Stimulated activated CD8-positive, alpha-beta memory T cell treated with anti-CD3 and anti-CD28 coated beads, Interleukin-15, amount 100 ng/mL, for 1 hour (primary cell): ENCODE measurements at places on chromosomes 2 and 18.
A peak's percentile ranks its signal among the peaks of the same experiment; 100 is the strongest.

DNA sequence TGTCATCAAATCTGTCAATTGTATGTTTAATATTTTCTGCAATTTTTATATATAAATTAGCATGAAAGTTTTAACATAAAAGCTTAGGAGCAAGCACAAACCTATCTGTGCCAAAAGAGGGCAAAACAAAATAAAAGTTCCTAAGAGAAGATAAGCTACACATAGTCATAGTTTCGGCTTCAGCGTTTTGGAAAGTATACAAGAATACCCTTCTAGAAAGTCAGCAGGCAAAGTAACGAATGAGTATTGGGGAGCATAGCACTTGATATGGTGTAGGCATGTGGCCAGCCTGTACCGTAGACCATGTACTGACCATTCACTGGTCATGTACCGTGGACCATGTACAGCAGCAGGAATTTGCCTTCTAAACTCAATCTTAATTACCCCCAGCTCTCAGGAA, 156.1 kb downstream of the TMEM247 start:
- no peak for DNase-seq

DNA sequence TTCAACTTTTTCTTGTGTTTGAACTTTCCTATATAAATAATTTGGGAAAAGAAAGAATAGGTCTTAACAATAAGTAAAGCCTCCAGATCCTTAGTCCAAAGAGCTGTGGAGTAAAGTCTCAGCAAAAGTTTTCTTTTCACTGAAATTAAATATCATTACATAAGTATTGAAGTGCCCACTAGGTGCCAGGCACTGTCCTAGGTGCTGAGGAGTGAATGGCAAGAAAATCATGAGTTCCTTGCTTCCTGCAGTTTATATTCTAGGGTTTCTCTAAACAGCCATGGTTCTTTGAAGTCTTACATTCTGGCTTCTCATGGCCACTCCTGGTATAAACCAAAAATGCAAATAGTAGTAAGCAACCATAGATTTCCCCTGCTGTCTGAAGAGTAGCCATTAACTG, 59.7 kb downstream of the SPP2 start:
- no peak for DNase-seq

DNA sequence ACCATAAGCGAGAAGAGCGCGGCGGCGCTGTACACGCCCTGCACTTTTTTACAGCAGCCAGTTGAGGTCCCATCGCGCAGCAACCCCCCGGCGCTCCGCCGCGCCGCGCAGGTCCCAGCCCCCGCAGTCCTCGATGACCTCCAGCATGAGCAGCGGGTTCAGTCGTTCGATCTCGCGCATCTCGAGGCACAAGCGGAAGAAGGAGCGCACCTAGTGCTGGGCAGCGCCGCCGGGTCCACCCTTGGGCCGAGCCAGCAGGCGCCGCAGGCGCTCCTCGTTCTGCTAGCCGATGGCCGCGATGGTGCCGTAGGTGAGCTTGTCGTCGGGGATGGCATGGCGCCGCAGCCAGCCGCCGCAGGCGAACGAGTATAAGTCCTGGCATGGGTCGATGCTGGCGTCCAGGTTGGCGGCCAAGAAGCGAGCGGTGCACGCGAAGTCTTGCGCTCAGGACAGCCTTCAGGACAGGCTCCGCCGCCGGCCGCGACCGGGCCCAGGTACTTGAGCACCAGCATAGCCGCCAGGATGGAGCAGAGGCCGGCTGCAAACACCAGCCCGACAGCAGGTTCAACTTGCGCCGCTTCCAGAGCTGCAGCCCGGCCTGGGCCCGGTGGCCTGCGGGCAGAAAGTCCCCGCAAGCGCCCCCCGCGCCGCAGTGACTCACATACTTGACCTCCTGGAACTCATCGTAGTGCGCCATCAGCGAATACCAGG, 8.3 kb downstream of the ALPP start:
- DNase-seq = no peak

GRCh38 chr2:170530284-170530745, 184.8 kb upstream of the SP5 start:
- no peak for DNase-seq

- no peak for DNase-seq
These were observed 245.5 kb upstream of the KCNJ3 start for GRCh38 chr2:154452906-154453493.

- DNase-seq = no peak
These were observed 3.3 kb downstream of the BAZ2B start for GRCh38 chr2:159613091-159613490.

DNA sequence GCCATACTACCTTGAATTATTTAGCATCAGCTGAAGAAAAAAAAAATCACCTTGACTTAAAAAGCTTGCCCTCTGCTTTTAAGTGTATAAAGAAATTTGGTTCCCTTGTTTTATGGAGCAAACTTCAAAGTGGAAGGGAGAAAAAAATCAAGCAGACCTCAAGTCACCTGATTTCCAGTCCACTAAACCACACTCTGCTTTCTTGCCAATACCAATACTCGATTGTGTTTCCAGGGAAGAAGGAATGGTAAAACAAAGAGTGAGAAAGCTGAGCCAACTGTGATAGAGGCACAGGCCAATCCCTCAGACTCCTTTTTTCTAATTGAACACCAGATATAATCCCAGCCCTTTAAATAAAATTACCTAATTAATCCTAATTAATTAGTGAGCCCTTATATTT, 587.3 kb downstream of the ARHGAP15 start:
- no peak for DNase-seq

- DNase-seq = no peak
These were observed 120.8 kb upstream of the FOSL2 start for GRCh38 chr2:28271919-28272250.

- DNase-seq = no peak
These were observed 816 bp downstream of the CDH2 start for GRCh38 chr18:28175930-28176697.

- no peak for DNase-seq
These were observed 123.5 kb downstream of the INHBB start for GRCh38 chr2:120469426-120469825.

DNA sequence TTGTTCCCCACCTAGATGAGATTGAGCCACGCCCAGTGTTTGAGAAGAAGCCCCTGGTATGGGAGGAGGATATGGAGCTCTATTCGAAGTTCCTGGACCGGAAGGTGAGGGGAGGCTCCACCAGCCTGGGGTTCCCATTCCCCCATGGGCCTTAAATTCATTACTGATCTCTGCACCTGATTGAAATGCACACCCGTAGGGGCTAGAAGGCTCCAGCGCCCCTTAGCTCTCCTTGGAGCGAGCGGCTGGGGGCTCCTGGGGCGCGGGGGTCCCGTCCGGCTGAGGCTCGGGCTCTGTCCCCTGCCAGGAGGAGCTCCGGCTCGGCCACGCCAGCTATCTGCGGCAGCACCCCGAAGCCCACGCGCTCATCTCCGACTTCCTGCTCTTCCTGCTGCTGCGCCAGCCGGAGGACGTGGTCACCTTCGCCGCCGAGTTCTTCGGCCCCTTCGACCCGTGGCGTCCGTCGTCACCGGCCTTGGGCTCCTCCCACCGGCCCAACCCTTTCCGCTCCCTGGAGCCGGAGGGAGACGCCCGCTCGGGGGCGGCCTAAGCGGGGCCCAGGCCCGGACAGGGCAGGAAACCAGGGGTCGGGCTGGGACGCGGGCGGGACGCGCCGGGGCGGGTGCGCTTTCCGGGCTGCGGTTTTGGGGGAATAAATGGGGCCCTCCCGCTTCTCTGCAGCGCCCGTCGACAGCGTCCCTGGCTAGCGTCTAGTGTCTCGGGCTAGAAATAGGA, 10.9 kb downstream of the CATIP start:
- DNase-seq = peak; percentile 32

- no peak for DNase-seq
These were observed 55.1 kb downstream of the AOX1 start for GRCh38 chr2:200640901-200641300.

DNA sequence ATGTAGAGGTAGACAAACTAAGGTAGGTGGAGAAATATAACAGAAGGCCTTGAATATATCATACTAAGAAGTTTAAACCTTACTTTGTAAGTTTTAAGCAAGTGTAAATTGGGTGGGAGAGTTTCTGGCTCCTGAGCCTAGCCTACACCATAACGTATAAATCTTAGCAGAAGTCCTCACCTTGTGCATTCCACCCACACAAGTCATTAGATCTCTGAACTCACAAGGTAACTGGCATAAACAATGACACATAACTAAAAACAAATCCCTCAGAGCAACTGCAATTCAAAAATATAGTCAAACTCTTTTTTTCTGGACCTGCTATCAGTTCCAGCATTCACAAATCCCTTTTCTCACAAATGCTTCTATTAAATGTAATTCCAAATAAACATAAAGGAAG, 9.4 kb downstream of the REV1 start:
- DNase-seq = no peak

DNA sequence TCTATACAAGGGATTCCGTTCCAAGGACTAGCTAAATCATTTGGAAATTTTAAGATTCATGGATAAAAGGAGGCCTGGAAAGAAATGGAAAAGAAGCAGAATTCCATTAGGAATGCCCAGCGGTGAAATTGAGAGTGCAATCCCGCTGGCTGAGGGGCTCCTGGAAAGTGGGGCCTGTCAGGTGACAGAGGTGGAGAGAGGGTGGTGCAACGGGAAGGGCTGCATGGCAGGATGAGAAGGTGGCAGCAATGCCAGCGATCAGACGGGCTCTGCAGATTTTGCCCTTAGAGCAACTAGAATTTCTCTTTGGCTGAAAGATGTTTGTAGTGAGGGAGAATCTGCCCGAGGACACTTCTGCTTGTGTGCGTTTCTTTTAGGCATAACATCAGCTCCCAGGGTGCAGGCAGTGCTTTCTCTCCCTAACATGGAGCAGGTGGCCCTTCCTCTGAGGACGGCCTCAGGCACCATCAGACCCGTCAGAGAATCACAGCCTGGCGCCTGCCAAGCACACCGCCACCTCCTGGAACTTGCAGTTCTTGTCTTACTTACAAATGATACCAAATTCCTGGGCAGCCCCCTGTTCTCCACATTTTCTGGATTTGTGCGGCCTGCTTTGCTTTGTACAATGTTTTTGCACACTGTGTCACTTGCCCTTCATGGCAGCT, 261.6 kb downstream of the NDUFA10 start:
- DNase-seq = no peak

GRCh38 chr18:12990123-12990475, 1.1 kb upstream of the CEP192 start:
- no peak for DNase-seq

DNA sequence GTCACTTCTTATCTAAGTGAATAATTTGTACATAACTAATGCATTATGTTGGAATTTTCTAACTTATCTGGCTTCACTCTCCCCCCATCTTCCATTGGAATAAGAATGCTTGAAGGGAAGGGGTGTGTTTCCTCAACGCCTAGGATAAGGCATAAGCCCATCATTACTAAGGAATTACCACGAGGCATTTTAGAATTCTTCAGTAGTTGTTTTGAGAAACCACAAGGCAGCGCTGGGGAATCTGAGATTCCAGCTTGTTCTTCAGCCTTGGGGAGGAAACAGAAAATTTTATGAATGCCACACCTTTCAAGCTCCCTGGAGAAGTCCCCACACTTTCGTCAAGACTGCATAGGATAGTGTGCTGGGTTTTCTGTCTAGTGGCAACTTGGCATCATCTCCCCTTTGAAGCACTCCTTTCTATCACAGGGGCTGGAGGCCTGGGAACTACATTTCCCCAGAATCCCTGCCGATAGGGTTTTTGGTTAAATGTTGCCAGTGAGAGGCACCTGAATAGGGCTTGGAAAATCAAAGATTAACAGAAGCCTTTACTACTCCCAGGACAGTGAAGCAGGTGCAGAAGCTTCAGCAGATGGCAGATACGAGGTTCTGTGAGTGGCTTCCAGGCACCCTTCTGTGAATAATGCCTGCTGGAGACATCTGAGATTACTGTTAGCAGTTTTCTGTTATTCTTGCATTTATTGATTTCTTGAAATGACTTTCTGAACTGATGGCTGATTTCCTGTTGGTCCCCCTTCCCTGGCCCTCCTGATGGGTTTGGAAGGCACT, 192.7 kb upstream of the REV1 start:
- DNase-seq = no peak

DNA sequence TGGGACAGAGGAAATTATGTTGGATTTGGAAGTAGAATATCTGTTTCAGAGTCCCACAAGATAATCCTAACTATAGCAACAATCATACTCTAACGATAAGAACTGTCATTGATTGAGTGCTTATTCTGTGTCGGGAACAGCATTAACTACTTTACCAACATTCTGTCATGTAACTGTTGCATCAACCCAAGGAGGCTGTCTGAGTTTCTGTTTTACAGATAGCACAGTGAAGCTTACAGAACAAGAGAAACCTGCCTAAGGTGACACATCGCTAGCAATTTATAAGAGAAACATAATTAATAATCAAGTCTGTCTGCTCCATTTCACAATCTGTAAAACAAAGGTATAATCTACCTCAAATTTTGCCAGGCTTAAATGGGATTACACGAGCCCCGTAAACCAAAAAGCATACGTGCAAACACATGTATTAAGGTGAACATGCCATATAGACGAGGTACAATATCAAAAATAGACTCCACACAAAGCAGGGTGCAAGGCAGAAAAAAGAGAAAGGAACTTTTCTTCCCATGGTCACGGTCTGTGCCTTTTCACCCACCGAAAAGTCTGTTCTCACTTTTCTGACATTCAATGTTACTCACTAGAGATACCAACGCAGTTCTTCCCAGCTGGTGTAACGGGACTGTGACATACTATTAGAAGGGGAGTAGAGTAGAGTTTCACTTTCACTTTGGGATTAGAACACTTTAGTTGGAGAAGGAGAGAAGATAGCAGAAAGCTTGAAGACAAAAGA, 37.2 kb upstream of the SLC8A1 start:
- DNase-seq = no peak

DNA sequence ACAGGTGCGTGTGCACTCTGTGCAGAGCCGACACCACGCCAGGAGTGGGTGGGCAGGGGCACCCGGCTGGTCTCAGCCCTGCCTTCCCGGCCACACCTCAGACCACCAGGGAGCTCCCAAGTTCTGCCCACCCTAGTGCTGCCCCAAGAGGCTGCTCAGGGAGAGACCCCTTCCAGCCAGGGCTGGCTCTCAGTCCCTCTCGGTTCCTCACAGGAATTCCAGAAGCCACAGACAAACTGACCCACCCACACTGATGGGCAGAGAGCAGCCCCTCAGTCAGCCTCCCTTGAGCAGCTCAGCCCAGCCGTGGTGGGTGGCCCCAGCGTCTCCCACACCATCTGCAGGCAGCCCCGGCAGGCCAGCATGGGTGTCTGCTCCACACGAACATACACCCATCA, 33.8 kb downstream of the GPC1 start:
- DNase-seq = no peak

GRCh38 chr2:151777487-151777886, 43.2 kb upstream of the NEB start:
- no peak for DNase-seq

DNA sequence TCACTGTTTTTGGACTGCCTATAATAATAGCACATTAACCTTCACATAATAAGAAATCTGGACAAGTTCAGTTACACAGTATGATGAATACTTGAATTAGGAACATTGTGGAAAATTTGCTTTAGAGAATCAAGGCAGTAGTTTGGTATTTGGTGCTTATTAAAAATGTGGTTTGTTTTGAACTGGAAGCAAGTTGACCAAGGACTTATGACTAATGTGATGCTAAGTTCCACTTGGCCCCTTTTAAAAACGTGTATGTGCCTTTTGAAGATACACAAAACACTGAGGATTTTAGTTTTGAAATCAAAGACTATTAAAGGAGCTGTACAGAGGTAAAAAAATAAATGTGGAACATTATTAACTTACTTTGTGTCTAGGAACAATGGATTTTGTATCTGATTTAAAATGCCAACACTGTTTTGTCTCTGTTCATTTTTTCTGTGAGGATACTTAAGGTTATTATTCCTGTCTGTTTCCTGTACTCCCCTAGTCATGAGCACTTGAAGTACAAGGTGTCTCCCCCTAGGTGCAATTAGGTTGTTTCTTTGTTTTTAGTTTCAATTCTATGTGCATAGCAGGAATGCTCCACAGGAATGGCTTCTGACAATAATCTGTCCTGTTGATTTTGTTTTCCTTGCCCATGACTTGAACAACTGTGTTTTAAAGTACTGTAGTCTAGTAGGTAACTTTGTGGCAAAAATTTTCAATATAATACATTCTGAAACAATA, 49.6 kb upstream of the PTH2R start:
- DNase-seq = no peak
